ENCODE measurements at places on chromosomes 16 and 17.
A peak's percentile ranks its signal among the peaks of the same experiment; 100 is the strongest.

GRCh38 chr16:30585022-30585399 is 486 bp downstream of the ZNF785 start:
- DNase-seq = no peak

DNA sequence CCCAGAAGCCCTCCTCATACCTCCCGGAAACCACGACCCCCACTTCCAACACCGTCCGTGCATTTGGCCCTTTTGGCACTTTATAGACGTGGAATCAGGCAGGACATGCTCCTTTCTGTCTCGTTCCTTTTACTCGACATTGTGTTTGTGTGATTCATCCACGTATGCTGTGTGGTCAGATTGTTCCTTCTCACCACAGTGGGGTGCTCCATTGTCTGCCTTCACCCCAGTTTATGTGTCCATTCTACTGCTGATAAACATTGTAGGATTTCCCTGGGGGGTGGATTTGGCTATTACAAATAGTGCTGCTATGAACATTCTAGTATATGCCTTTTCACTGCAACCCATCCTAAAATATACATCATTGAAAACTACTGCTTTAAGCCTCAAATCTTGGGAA is 28.9 kb upstream of the RPH3AL start:
- DNase-seq = no peak

DNA sequence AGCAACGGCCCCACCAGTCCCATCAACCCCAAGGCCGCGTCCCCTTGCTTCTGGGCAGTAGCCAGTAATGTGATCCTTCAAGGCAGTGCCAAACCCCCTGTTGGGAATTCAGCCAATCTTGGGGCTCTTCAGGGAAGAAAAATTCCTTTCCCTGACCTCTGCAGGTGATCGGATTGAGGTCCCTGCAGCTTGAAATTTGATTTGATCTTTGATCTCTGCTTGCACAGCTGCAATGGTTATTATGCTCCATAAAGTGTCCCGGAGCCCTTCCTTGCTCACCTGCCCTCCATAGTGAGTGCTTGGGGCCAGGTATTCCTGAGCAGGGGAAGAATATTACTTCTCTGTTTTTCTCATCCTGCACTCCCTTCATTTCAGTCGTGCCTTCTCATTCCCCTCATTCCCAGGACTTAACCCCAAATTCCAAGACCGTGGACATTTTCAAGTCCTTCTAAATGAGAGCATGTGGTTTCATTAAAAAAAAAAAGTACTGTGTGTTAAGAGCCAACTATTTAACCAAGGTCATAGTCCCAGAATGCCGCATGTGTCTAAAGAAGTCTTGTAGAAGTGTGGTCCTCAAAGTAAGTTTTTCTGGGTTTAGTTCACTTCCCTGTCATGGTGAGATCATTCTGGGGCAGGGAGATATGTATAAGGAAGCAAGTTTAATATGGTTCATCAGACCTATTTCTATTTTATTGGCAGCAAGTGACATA is 56.3 kb downstream of the SOX9 start:
- no peak for DNase-seq

GRCh38 chr17:21213638-21214014 is 335 bp downstream of the TMEM11 start:
- DNase-seq = no peak

DNA sequence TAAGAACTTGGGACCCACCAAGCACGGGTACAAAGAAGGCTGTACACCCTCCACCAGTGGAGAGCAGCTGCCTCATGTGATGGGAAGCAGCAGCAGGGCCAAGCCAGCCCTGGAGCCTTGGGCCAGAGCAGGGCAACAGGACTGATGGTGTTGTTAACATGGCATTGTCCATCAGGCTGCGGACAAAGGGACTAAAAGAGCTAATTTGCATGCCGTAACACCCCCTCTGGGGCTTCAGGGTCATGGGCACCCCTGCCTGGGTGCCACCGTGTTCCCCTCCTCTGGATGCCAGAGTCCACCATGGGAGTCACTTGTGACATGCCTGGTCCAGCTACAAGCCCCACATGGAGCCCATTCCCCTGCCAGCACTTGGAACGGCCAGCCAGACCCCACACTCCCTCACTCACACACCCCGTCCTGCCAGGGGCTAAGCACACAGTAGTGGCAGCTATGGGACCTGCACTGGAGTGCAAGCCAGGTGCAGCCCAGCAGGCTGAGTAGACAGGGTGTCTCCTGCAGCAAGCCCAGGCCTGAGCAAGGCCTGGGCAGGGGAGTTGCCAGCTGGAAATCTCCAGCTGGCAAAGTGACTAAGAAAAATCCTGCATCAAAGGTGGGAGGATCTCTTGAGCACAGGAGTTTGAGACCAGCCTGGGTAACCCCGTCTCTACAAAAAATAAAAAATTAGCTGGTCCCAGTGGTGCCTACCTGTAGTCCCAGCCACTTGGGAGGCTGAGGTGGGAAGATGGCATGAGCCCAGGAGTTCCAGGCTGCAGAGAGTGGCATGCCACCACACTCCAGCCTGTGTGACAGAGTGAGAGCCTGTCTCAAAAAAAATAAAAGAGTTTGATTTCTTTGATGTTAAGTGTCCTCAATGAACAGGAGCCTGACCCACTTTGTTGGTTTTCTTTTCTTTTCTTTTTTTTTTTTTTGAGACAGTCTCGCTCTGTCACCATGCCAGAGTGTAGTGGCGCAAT is 33.7 kb downstream of the NOL11 start:
- DNase-seq = no peak

GRCh38 chr16:88936556-88937205 is 40.3 kb downstream of the CBFA2T3 start:
- DNase-seq = no peak

DNA sequence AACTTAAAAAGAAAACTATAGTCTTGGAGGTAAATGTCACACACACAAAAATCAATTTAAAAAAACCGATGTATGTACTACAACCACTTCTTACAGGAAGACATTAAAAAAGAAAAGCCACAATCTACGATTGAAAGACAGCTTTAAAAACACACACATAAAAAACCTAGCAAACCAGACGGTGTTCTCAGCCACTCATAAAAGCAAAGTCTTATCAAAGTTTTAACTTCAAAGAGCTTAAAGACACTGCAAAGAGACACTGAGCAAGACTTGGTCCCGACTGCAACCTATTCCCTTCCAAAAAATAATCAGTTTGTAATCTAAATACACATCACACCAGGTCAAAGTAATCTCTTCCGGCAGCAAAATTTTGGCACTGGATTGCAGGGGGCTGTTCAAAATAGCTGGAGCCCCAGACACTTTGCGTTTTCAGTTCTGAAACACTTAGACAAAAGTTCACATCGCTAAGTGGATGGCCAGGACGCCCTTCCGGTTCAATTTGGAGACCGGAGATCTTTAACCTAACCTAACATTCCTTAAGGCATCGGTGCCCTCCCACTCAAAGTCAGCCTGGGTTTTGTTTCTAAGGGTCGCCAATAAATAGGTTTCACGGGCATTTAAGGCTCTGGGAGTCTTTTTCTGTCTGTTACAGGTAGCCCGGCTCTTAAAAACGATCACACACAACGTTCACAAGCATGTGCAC is 2.6 kb downstream of the ZCCHC14 start:
- DNase-seq = no peak

DNA sequence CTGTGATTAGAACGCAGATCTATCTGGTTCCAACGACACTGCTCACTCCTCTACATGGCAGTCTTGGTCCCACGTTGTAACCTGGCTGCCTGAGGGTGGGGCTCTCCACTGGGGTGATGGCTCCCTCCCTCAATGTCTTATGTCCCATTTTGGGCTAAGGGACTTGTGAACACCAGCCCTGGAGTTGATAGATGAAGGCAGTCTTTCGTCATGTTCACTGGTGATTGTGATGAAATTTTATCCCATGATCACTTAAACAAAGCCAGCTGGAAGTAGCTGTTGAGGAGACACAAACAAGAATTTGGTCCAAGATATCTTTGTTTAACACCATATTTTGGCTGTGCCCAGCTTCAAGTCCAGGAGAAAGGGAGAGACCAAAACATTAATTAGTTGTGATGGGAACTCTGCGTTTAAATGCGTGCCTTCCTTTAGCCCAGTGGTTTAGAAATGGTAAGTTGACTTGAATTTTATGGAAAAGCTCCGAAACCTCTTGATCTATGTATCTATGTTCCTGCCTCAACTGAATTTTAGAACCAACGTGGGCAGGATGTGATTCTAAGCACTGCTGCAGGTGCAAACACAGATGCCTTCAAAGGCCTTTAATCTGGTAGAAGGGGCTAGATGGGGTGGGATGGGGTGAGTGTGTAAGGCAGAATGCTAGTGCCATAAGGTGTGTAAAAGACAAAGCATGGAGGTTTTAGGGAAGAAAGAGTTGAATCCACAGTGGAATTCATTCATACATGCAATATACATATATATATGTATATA is 186.8 kb upstream of the IRX3 start:
- DNase-seq = no peak

DNA sequence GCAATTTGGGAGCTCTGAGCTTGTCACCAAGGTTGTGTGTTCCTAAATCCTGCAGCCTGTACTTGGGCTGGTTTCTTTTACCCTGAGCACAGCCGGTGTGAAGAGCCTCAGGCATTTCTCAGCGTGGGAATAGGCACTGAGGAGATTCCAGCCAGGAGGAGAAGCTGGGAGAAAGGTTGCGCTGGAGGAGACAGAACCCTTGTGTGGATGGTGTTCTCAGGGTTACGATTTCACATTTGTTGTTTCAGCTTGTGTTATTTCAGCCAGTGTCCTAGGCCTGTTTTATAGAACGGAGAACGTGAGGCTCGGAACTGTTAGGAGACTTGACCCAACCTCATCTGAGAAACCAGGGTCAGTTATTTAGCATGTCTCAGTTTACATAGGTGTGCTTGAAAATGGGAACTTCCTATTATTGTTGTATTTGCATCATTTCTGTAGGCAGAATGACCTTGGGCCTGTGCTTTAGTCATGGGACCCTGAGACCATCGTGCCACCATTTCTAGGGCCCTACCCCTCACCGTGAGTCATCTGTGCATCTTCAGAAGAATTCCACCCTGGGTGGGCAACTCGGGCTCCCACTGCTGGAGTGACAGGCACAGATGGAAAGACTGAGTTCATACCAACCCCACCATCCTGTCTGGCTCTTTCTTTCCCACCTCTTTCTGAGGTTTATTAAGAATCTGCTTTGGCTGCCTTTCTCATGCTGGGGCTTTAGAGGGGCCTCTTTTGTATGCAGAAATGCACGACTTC is 134.9 kb downstream of the MSI2 start:
- no peak for DNase-seq

DNA sequence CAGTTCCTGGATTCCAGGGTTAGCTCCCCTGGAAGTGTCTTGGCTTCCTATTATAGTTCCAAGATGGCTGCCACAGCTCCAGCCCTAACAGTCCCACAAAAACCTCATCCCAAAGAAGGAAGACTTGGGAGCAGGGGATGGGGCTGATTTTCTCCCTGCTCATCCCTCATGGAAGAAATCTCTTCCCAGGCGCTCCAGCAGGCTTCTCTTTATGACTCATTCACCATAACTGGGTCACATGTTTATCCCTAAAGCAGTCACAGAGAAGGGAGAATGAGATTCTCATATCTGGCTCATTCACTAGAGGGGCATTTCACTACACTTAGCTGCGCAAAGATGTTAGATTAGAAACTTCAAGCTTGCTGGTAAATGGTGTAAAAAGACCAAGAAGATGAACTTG is 206.5 kb upstream of the IRX3 start:
- no peak for DNase-seq

GRCh38 chr17:10777131-10777807 is 26.6 kb downstream of the TMEM238L start:
- no peak for DNase-seq

DNA sequence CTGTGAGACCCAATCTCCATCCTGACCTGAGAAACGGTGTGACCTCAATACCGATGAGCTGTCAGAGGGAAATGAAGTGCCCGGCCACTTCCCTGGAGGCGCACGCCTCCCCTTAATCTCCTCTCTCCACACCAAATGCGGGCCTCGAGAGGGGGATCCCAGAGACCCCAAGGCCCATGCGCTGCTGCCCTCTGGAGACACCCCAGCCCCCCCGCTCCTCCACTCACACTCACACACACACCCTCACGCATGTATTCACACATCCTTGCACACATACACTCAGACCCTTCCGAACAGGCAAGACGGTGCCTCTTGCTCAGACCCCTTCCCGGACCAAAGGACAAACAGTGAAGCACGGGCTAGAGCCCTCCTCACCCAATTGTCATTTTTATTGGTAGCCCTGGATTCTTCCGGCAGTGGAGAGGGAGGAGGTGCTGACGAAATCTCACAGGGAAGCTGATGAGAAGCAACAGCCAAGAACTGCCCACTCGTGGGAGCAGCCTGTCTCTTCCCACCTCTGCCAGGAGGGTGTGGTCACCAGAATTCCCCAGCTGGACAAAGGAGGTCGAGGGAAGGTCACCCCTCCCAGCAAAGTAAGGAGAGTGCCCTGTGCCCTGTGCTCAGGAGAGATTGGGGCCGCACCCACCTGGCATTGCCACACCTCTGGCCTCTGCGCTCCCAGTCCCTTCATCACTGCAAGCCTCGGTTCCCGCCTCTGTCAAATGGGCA is 136.0 kb upstream of the TNRC6C start:
- DNase-seq = no peak

DNA sequence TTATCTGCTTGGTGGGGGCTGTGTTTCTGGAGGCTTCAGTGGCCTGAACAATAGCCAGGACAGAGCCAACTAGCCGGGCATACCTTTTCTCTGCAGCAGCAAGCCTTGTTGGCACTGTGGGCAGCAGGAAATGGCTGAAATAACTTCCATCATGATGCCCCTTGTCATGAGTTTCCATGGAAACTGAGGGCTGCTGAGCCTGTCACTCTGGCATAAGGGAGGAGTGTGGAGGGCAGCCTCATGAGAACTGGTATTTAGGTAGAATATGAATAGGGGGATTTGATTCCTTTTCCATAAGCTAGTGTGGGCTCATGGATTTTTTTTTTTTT is 39.4 kb downstream of the PLCG2 start:
- no peak for DNase-seq

GRCh38 chr17:57629470-57629869 is 115.6 kb downstream of the CCDC182 start:
- DNase-seq = peak; percentile 64

DNA sequence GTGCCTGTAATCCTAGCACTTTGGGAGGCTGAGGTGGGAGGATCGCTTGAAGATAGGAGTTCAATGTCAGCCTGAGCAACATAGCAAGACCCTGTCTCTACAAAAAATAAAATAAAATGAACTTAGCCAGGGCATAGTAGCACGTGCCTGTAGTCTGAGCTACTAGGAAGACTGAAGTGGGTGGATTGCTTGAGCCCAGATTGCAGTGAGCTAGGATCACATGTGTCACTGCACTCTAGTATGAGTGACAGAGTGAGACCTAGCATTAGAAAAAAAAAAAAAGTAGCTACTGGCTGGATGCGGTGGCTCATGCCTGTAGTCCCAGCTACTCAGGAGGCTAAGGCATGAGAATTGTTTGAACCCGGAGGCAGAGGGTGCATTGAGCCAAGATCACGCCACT is 6.0 kb downstream of the ADAP2 start:
- no peak for DNase-seq
